Sigmoid colon (tissue), 7 donors: ENCODE measurements at places on chromosomes 13 and 19. TPM values are rescaled to one million over a fixed set of nuclear protein-coding genes. Genes with fewer than 3 reads are reported as not detected.

- no peak for DNase-seq
Measured at GRCh38 chr19:13872695-13873389, 4.1 kb upstream of the NANOS3 start.

GRCh38 chr19:44757057-44757734 lies 8.7 kb downstream of the BCL3 start:
- DNase-seq, result peak; percentile 94

- peak; percentile 88 for DNase-seq
Measured at GRCh38 chr13:30142486-30143211, 164.7 kb downstream of the KATNAL1 start.

- no peak for DNase-seq
Measured at GRCh38 chr19:33186431-33187182, 7.5 kb upstream of the LRP3 start.

DNA sequence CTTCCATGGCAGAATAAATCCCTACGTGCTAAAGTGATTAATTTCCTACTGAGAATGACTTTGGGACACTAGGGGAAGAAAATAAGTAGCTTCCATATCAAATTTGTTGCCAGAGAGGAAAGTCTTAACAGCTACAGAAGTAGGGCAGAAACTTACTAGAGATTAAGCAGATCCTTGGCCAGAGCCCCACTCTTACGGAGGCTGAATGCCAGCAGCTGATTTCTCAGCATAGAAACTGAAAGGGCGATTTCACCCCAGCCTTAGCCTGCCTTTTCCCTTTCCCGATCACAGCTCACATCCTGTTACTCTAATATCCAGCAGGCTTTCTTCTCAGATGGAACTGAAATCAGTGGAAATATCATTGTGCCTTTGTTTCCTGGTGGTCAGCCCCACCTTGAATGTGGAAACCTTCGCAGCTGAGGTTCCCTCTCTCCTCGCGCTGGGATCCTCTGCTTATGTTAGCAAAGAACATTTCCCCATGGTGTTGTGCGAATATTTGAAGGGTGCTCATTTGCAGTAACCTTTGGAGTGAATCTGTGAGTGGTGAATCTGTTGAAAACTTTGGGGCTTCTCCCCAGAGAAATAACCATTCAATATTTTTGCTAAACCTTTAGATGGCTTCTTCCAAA lies 8.4 kb downstream of the FAM124A start:
- DNase-seq, result peak; percentile 91

DNA sequence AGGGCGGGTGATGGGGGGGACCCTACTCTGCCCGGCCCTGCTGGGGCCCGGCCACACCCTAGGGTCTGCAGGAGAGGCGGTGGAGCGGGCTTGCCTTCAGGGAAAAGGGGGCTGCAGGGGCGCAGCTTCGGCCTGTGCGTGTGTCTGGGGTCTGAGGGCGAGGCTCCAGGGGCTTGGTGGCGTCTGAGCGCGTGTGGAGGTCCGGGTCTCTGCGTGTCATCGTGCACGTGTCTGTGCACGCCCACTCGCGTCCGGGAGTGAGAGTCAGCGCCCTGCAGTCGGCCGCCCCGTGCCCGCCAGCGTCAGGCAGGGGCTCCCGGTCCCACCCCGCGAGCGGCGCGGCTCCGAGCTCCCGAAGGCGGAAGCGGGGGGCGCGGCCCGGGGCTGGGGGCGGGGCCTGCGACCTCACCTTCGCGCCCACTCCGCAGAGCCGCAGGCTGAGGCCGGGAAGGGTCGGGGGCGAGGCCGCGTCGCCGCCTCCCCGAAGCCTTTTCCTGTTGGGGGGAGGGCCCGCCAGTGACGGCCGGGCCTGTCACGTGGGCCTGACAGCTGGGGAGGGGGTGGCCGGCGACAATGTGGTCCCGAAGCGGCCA lies at the start of gene ARHGAP45:
ARHGAP45 (plus strand) TSS at position 420 of the 593 bp plus-strand sequence. CDS start 239 bp downstream, outside the sequence.
- no peak for DNase-seq

DNA sequence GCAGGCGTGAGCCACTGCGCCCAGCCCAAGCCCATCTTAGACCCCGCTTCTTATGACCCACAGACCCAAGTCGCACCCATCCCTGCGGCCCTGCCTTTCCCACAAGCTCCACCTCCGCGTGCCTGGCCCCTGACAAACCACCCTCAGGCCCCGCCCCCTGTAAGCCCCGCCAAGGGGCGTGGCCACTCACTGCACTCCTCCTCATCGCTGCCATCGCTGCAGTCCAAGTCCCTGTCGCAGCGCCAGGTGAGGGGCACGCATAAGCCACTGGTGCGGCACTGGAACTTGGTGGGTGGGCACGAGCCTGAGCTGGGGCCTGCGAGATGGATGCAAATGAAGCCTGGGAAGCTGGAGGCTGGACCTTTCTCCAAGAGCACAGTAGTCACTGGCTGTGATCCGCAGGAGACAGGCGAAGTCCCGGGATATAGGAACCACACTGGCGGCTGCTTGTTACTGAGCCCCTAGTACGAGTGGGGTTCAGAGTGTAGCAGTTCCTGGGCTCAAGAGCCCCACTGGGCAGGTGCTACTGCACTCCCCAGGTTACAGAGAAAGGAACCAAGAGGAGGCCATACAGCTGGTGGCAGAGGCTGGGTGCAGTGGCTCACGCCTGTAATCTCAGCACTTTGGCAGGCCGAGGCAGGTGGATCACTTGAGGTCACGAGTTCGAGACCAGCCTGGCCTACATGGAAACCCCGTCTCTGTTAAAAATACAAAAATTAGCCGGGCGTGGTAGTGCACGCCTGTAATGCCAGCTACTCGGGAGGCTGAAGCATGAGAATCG lies 3.1 kb downstream of the CD320 start:
- peak; percentile 60 for DNase-seq

- no peak for DNase-seq
Measured at GRCh38 chr13:34361560-34361959, 543.6 kb downstream of the RFC3 start.

DNA sequence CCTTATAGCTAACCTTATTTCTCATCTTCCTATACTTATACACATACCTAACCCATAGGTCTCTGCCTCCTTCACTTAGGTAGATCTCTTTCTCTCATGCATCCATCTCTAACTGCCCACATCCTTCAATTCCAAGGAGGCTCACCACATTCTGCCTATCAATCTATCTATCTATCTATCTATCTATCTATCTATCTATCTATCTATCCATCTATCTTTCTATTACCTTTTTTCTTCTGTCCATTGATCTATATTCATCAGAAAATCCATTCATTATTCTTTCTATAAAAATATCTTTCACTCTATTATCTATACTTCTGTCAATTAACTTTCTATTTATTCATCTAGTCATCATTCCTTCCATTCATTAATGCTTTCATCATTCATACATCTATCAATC lies 11.1 kb upstream of the CYP2A7 start:
- DNase-seq, result no peak

DNA sequence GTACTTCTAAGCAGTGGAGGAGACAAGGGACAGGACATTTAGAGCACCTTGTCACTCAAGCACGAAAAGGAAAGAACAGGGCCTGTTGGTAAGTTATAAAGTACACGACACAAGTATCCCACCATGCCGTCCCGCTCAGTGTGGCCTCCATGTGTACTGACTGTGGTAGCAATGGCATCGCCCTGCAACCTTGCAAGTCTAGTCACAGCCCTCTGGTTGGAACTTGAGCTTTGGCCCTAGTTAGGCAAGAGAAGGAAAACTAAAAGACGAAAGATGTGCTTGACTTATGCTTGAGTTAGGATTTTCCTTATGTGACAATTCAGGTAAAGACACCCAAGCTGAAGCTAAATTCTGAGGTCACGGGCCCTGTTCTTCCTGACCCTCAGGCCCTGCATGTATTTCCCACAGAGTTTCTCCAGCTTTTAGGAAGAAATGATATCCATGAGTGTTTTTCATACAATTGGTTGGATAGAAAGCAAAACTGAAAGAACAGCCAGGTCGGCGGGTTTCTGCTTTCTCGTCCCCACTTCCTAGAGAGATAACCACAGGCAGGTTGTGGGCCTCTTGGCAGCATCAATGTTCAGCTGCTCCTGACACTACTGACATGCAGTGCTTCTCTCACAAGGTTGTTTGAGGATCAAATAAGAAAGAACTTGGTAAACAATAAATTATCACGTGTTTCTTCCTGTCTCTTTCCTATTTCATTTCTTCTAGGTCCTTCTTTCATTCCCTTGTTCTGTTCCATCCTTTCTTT lies 216.2 kb downstream of the IRS2 start:
- no peak for DNase-seq

- DNase-seq, result no peak
Measured at GRCh38 chr13:104737713-104738112, 1671.5 kb upstream of the SLC10A2 start.

DNA sequence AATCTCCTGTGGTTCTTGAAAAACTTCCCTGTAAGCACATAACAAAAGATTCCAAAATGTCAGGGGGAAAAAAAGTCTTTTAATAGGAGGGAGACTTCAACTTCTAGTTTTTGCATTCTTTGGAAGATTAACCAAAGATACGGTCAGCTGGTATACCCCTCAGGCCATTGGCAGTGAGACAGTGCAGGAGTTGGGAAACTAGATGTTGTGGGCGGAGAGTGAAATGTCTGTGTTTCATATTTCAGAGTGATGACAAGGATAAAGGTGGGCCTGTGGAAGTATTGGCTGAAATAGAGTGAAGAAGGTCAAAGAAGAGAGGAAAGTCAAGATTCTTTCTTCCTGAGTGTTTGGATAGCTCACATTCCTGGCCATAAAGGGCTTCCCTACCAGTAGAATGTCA lies 40.8 kb downstream of the CYP2B6 start:
- no peak for DNase-seq

DNA sequence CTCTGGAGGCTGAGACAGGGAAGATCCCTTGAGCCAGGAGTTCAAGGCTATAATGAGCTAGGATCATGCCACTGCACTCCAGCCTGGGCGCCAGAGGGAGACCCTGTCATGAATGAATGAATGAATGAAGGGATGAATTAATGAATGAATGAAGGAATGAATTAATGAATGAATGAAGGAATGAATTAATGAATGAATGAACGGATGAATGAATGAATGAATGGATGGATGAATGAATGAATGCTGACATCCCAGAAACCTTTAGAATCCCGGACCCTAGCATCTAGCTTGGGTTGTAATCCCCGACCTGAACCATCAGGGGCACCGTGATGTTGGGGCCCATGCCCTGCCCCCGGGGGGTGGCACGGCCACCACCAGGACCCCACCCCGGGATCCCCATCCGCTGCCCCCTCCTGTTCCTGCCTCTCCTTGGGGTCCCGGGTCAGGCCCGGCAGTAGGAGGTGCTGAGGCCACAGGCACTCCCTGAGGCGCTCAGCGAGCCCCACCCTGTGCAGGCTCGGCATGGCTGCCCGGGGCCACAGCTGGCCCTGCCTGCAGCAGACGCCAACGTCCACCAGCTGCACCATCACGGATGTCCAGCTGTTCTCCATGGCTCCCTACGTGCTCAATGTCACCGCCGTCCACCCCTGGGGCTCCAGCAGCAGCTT lies 3.4 kb downstream of the EBI3 start:
- DNase-seq, result no peak

DNA sequence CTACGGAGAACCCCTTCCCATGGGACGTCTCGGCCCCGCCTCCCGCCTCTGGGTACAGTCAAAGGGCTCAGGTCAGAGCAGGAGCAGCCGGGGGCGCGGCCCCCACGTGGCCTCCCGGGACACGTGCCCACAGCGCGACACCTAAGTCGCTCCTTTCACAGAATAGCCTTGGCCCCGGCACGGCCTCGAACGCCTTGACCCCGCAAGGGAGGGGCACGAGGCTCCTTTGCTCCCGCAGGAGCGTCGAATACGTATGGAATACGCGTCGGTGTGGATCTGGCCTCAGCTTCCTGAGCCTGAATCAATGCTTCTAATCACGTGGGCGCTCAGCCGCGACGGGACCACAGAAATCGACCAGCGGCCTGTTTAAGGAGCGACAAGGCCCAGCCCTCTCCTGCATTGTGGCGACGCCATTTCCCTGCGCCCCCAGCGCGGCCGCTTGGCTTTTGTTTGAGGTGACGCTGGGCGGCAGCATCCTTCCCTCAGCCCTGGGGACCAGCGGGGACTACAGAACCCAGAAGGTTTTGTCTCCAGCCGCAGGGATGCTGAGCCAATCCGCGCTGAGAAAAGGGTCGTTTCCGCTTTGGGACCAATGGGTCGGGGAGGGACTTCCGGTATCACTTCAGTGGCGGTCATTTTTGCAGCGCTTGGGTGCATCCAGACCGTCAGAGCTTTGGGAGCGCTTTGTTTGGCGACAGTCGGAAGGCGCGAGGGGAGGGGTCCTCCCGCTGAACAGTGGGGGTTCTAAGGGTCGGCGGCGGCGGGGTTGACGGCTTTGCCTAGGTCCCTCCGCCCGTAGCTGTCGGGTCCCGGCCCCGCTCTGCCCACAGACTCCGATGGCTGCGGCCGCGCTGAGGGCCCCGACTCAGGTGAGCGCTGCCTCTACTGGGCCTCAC lies at the start of gene ZIK1:
ZIK1 (plus strand) TSS at position 625 of the 896 bp plus-strand sequence; CDS start at position 837, 212 bp downstream.
- peak; percentile 95 for DNase-seq

GRCh38 chr19:16915135-16915534 lies 26.3 kb downstream of the F2RL3 start:
- DNase-seq, result peak; percentile 27

NCAN gene
- total RNA-seq, result not detected

ALG5 gene
- 34.6 TPM for total RNA-seq

ACP5 gene
- total RNA-seq, result 23.5 TPM

MYO16 gene
- total RNA-seq, result not detected

NAPSA gene
- total RNA-seq, result not detected

OVOL3 gene
- total RNA-seq, result not detected

PRR22 gene
- 0.71 TPM for total RNA-seq

B3GLCT gene
- total RNA-seq, result 7.5 TPM

LILRA1 gene
- 1.1 TPM for total RNA-seq
